COR-L47 (cell line): ENCODE measurements at places on chromosomes 2 and 18.

GRCh38 chr18:21803495-21803894, 62.9 kb downstream of the MIB1 start:
- no peak for DNase-seq

- DNase-seq, result no peak
These were observed 22.2 kb upstream of the CAB39 start for GRCh38 chr2:230690439-230690838.

DNA sequence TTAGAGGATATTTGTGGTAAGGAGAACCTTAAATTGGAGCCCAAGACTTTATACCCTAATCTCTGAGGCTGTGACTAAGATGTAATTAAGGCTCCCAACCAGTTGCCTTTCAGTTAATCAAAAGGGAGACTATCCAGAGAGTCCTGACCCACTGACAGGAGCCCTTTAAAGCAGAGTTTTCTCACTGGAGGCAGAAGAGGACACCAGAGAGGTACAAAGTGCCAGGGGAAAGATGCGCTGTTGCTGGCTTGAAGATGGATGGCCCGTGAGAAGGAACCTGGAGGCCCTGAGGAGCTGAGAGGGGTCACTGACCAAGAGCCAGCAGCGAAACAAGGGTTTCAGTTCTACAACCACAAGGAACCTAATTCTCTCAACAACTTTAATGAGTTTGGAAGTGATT, 137.3 kb downstream of the TMEM131 start:
- no peak for DNase-seq

- no peak for DNase-seq
These were observed 31.5 kb downstream of the USP34 start for GRCh38 chr2:61439241-61440002.

GRCh38 chr2:119366161-119366648, 429 bp downstream of the C2orf76 start:
- no peak for DNase-seq

DNA sequence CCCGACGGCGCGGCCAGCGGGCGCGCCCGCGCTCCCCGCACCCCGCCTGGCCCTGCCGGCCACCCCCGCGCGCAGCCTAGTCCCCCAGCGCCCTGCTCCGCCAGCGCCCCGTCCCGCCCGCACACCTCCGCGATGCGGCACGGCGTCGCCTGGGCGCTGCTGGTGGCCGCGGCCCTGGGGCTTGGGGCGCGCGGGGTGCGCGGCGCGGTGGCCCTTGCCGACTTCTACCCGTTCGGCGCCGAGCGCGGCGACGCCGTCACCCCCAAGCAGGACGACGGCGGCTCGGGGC, 232 bp downstream of the SNED1 start:
- DNase-seq, result no peak

- no peak for DNase-seq
These were observed 178.3 kb upstream of the CRIM1 start for GRCh38 chr2:36177282-36177681.

GRCh38 chr18:23350188-23350587, 102.9 kb upstream of the RIOK3 start:
- no peak for DNase-seq

DNA sequence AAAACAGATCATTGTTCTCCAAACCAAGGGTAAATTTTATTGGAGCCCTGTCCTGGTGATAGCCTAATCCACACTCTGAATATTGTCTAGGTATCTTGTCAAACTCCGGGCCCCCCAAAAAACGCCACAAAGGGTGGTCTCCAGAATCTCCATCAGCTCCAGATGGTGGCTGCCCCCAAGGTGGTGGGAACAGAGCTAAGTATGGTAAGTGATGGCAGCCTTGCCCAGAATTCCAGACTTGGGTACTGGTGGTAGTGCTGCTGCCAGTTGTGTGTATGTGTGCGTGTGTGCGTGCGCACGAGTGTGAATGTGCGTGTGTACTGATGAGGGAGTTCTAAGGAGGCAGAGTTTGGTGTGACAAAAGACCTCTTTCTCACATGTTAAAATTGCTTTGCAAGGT, 51.2 kb downstream of the GREB1 start:
- no peak for DNase-seq

- DNase-seq, result no peak
These were observed 24.2 kb downstream of the LMAN2L start for GRCh38 chr2:96715658-96716057.

DNA sequence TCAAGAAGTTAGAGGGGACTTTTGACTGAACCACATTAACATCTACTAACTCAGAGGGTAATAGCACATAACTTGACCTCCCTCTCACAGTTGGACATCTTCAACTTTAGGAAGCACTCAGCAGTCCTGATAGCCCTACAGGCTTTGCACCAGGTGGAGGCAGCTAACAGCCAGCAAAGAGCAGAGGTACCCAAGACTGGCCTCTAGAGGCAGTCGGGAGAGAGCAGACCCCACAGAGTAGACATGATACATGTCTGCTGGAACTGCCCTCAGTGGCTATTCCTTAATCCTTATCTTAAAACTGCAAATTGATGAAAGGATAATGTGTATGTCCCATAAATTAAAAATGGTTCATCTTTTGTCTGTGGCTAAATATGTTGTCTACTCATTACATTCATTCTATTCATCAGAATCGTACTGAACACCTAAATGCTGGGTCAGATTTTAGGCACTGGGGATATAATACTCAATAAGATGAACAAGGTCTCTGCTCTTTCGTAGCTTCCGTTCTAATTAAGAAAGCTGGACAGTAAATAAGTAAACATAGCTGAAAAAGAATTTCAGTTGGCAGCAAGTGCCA, 49.8 kb downstream of the CAB39 start:
- DNase-seq, result no peak

- DNase-seq, result no peak
These were observed 8.9 kb upstream of the DGUOK start for GRCh38 chr2:73917696-73918207.

- DNase-seq, result no peak
These were observed 29.2 kb downstream of the ATP6V1C2 start for GRCh38 chr2:10750610-10751009.

GRCh38 chr2:61811821-61812220, 42.0 kb downstream of the FAM161A start:
- no peak for DNase-seq

- no peak for DNase-seq
These were observed 11.2 kb upstream of the DAW1 start for GRCh38 chr2:227860221-227860641.

DNA sequence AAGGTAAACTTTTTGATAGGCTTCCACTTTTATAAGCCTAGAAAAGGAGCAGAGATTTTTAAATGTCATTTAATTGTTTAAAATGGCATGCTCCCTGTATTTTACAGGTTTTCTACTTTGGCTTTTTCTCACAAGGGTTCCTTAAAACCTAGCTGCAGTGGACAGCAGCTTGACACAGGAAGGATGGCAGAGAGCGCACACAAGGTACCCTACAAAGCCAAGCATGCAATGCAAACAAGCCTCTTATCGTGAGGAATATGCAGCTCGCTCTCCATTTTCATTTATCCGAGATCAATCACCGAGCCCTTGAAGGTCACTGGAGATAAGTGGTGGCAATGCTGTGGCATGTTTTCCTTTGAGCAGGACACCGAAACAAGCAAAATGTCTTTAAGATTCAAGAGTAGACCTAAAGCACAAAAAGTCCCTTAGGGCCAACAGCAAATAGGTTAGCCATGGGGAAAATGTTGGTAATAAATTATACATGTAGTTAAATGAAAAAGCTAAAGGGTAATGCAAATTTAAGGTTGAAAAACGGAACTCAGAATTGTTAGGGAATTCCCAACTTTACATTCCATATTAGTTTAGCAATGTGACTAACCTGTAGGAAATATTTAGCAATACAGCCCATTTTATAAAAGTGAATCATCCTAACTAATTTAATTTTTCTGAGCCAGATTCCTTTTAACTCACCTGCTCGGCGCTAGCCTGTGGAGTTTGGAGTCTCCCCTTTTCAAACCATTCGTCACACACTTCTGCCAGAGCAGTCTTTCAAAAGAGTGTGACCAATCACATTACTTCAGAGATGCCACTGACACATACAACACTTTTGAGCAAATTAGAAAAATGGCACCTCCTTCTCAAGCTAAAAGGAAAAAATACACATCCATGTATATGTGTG, 337.9 kb upstream of the PKDCC start:
- no peak for DNase-seq

- no peak for DNase-seq
These were observed 7.5 kb downstream of the LPIN2 start for GRCh38 chr18:3005462-3005861.

DNA sequence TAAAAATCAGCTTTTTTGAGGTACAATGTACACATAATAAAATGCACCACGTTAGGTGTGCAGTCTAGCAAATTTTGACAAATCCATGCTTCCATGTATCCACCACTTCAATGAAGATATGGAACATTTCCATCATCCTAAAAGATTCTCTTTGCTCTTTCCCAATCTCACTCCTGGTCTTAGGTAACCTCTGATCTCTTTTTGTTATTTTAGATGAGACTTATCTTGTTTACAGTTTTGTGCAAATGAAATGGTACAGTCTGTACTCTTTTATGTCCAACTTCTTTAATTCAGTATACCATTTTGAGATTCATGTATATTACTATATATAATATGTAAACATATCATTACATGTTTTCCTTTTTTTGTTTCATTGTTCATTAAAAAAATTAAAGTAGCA, 16.3 kb upstream of the SERPINB5 start:
- DNase-seq, result no peak
